Effector memory CD8-positive, alpha-beta T cell (primary cell): ENCODE measurements at places on chromosomes 4 and X.

GRCh38 chr4:99529956-99530355 lies 19.1 kb downstream of the C4orf17 start:
- DNase-seq: no peak

- DNase-seq: no peak
Observed at GRCh38 chr4:138852681-138853080, 162.9 kb upstream of the NOCT start.

DNA sequence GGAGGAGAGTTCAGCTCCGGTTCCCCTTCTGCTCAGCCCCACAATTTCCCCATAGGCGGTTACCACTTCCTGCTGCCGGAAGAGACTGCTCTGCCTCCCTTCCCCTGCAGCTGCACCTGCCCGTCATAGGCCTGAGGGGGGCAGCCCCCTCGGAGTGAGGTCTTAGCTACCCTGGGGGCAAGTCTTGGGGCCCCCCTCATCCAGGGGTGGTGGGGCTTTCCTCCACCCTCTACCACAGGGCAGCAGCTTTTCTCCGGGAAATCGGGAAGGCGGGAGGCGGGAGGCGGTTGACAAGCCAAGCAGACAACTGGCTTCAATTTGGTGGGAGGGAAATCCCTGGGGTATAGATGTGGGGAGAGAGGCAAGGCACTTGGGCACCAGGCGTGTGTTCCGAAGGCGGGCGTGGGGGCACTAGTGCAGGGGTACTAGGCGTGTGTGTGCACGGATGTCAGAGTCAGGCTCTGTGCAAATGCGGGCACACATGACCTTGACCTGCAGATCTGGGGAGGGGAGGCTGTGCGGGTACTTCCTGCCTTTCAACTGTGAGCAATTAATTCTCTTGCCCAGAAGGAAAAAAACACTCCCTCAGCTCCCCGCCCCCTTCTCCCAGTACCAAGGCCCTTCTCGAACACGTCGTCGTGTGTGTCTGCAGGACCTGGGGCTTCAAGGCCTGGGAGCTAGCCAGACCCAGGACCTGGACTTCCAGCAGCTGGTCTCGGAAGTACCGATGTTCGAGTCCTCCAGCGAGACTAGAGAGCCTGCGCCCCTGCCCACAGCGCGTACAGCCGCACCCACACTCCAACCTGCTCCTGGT lies 1.0 kb upstream of the ARHGAP4 start:
- DNase-seq: peak; percentile 64

DNA sequence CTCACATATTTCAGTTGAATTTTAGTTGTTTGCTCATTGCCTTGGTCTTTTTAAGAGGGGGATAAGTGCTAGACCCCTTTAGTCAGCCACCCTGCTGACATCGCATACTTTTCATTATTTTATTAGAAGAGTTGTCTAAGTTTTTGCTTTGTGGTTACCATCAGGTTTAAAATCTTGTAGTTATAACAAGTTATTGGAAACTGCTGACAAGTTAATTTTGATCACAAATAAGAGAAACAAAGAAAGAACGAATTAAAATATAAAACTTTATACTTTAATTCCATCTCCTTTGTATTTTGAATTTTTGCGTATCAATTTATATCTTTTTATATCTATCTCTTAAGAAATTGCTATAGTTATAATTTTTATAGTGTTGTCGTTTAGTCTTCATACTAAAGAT lies 679.7 kb downstream of the TECRL start:
- DNase-seq: no peak

GRCh38 chr4:6917461-6918271 lies 8.0 kb downstream of the TBC1D14 start:
- DNase-seq: no peak

DNA sequence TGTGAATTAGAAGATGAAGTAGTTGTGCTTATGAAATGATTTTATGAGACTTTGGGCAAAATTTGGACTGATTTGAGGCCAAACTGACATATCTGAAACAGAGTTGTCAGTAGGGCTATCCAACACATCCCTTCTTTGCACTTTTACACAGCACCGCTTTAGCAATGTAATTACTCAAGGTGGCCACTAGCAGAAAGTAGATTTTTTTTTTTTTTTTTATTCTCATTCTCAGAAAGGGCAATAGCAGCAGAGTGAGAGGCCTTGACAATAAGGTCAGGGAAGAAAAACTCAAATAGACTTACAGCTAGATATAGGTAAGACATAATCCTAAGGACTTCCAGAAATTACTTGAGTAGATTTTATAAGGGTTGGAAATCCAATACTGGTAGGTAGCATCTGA lies 414.3 kb downstream of the NAP1L3 start:
- no peak for DNase-seq

DNA sequence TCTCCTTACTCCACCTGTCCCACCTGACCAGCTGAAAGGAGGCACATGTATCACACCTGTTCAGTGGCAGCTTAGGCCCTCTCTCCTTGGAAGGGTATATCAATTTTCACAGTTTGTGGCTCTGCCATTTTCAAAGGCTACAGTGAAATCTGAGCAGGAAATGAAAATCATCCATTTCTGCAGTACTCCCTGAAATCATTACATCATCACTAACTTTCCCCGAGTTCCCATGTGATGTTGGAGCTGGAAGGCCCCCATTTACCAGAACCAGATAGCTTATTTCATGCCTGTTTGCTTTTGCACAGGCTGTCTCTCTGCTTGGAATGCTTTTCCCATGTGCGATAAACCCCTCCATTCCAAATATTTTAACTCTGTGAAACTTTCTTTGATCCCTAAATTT lies 31.0 kb upstream of the STX18 start:
- DNase-seq: no peak

DNA sequence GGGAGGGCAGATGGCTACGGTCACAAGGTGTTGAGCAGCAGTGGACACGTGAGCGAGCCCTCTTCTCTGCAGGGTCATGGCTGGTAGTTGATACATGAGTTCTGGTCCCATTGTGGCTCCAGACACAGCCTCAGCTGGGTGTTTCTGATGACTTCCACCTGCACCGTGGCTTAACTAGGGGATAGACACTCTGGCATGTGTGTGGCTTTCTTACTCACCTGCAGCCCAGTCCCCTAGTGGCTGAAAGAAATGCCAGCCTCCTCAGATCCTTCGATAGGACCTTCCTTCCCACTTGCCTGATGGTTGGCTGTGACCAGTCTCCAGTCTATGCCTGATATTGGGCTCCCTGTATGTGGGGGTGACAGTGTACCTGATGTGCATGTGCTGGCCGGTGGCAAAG lies 5.0 kb downstream of the GPR78 start:
- DNase-seq: no peak

DNA sequence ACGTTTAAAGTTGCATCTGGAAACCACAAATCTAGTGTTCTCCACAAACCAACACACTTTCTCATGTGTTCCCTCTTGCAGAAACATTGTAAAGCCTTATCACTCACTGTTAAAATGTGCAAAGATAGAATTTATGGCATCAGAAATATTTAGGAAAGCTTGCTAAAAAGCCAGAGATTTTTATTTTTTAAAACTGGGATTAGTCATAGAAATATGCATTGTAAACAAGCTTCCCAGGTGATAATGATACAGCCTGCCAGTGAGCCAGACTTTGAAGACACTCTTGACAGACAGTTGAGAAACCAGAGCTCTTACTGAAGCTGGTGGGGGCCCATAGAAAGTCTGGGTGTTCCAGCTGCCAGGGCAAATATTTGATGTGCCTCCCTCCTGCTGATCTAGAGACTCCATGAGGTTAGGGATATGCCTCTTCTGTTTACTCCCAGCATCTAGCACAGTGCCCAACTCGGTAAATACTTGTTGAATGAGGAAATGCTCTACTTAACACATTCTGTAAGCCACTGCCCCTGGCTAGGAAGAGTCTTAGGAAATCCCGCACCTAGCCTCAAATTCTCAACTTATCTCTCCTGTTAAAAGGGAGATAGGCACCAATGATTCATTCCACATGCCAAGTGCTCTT lies 179.0 kb upstream of the RASGEF1B start:
- no peak for DNase-seq

DNA sequence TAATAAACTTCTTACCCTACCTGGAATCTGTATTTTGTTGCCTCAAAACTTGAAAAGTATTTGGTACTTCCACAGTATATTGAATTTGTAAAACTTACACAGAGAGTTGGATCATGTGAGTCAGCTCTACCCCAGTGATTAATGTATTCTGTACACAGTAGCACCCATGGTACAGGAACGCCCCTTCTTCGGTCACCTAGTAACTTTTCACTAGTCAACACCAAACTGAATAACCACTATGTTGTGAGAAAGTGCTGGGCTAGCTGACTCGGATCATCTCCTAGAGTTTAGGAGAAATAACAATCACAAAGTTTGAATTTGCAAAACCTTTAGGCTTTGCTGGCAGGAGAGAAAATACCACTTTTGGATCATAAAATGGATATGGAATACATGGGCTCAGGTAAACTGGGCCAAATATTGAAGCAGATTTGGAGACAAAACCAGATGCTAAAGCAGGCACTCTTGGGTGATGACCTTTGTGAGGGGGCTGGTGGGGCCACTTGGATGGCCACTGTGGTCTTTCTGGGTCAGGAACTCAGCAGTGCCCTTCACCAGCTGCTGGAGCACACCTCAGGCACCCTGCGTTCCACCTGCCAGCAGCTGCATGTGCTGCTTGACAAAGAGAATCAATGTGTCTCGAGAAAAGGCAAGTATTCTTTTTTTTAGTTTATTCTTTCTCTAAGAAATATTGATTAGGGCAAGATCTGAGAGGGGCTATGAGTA lies at the start of gene DTHD1:
Gene DTHD1 (plus strand): TSS at position 233 of the 723 bp plus-strand sequence. CDS start 143 bp downstream, at position 376.
- DNase-seq: peak; percentile 39
